ENCODE measurements at places on chromosomes 1 and 21.

DNA sequence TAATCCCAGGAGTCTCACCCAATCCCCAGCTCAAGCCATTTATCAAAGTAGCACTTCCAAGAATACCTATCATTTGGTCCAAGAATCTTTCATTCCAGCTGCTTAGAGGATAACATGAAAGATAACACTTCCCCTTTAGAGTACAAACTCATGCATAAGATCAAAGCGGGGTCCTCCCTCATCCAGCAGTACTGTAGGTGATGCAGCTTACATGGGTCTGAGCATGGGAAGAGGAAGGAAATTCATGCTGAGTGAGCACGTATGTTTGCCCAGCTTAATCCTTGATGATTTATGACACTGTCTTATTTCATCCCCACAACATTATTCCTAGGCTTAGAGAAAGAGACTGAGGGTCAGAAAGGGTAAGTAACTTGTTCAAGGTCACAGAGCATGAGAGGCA, 167.1 kb upstream of the GJB5 start:
- DNase-seq: peak; percentile 70

DNA sequence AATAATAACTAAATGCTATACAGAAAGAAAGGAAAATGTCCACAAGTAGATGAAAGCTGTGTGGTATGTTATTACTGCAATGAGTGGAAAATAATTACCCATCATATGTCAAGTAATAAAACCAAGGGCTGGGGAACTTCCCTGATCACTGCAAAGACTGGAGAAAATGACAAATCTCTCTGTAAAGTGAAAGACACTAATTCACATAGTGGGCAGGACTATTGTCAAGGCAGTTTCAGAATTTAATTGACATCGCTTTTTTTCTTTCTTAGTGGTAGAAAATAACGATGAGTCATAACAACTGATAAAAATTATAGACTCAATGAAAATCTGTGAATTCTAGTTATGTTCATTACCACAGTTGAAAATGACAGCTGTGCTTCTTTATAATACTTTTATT, 153.7 kb upstream of the ST6GALNAC5 start:
- DNase-seq: no peak

DNA sequence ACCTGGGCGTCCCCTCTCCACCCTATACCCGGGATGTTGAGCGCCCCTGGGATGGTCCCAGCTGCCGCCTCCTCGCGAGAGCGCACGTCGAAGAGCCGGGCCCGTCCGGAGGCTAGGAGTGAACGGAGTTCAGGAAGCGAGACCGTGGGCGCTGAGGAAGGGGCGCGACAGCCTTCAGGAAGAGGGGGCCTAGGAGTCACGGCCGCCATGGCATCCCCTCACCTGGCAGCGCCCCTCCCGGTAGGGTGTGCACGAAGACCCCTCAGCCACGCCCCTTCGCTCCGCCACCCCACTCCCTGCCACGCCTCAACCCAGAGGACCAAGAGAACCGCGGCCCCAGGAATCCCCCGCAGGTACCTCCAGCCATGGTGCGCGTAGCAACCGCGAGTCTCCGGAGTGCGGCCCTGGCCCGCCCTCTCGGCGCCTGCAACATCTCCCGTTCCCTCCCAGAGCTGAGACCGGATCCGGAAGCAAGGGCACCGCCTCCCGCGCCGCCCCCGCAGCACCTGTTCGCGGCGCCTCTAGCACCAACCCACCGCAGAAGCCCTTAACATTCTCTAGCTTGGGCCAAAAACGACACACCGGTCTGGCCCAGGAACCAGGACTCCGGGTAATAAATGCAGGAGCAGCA, at the start of gene TSTD1:
TSS of gene TSTD1 (minus strand) at position 442 of the 631 bp plus-strand sequence. CDS start at position 367, 75 bp downstream.
- DNase-seq: peak; percentile 80

DNA sequence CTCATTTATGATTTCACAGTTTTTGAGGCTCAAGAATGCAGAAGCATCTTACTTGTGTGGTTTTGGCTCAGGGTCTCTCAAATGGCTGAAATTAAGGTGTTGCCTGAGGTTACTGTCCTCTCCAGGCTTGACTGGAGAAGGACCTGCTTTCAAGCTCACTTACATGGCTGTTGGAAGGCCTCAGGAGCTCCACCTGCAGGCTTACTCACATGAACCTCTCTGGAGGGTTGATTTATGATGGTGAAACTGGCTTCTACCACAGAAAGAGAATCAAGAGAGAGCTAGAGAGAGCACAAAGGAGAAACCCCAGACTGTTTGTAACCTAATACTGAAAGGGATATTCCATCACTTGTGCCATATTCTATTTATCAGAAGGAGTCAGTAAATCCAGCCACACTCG, 6.2 kb upstream of the KCNK2 start:
- DNase-seq: peak; percentile 35

GRCh38 chr1:11862890-11863289, 4.1 kb upstream of the NPPB start:
- DNase-seq: no peak

GRCh38 chr1:47608296-47608875, 170.5 kb downstream of the FOXD2 start:
- no peak for DNase-seq

- DNase-seq: no peak
Measured at GRCh38 chr1:214967865-214968575, 114.5 kb upstream of the KCNK2 start.
